Effector memory CD4-positive, alpha-beta T cell (primary cell): ENCODE measurements at places on chromosomes 7 and 10.
A peak's percentile ranks its signal among the peaks of the same experiment; 100 is the strongest.

DNA sequence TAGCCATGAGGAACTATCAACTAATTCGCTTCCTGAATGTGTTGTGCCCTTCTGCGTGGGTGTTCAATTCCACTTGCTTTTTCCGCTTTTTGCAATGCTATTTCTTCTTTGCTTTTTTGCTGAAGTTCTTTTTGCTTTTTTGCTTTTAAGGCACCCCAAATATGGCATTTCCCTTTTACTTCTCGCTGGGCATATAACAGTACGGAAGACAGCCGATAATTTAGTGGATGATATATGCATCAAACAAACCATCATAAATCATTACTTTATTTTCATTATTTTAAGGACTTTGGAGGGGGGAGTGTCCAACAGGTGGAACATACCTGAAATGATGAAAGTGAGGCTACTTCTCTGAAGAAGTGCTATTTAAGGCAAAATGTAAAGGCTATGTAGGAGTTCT is 277.0 kb upstream of the MTPN start:
- no peak overlapping the region for H3K27ac ChIP-seq
- H3K36me3 ChIP-seq, result no peaks in the 10 kb centered on the region
- no peaks in the 10 kb centered on the region for H3K27me3 ChIP-seq

GRCh38 chr10:62451611-62451975 is 77.4 kb downstream of the ZNF365 start:
- no peaks in the 10 kb centered on the region for H3K4me1 ChIP-seq
- no peak overlapping the region for H3K27ac ChIP-seq
- no peak for DNase-seq
- no peaks in the 10 kb centered on the region for H3K36me3 ChIP-seq
- no peak overlapping the region for H3K4me3 ChIP-seq

DNA sequence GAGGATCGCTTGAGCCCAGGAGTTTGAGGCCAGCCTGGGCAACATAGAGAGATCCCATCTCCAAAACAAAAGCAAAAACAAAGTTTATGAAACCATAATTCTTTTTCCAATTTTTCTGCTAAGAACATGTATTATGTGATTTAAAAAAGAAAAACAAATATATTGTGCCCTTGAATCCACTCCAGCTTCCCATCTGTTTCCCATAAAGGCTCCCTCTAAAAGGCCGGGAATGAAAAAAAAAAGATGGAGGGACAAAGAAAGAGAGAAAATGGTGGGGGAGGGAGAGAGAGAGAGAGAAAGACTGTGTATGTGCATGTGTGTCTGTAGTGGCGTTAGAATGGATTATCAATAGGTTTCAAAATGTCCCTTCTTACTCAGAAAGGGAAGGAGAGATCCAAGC is 20.5 kb upstream of the GSDME start:
- H3K4me3 ChIP-seq, result no peak overlapping the region
- no peaks in the 10 kb centered on the region for H3K4me1 ChIP-seq
- H3K27me3 ChIP-seq, result no peaks in the 10 kb centered on the region
- H3K36me3 ChIP-seq, result no peaks in the 10 kb centered on the region

DNA sequence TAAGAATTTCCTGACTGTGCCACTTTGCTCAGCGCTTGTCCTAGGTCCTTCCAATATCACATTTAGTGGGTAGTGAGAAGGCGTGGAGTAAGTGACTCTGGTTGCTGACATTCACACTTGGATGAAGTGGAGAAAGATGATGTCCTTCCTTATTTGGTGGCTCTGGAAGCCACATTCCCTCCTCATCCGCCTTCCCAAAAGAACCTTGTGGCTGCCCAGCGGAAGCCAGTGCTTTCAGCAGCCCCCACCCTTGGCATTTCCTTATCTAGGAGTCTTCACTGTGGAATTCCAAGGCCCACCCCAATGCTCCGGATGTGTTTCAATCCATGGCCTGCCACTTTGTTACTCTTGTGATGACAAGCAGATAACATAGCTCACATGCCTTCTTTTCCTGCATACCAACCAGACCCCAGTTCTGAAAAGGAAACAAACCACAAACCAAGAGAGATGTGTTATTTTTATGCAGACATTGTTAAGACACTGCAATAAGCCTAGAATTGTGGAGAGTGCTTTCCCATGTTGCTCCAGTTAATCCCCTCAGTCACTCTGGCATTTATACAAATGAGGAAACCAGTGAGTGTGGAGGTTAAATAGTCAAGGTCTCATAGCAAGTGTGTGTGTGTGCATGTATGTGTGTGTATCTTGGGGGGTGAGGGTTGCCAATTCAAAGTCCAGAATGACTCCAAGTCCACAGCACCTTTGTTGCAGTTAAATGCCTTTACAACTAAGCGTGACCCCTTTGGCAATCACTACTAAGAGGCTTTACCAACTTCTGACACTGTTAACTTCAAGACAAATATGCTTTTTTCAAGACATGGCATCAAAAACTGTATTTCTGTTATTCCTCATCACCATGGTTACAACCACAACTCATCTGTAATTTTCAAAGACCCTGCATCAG is 10.3 kb upstream of the ANKRD1 start:
- no peaks in the 10 kb centered on the region for H3K36me3 ChIP-seq
- no peak for DNase-seq
- no peaks in the 10 kb centered on the region for H3K4me1 ChIP-seq
- H3K4me3 ChIP-seq, result no peak overlapping the region

- no peak overlapping the region for H3K27ac ChIP-seq
- H3K4me3 ChIP-seq, result no peak overlapping the region
- no peaks in the 10 kb centered on the region for H3K36me3 ChIP-seq
- no peak for DNase-seq
Measured at GRCh38 chr10:43141421-43141820, 3.2 kb downstream of the CSGALNACT2 start.

DNA sequence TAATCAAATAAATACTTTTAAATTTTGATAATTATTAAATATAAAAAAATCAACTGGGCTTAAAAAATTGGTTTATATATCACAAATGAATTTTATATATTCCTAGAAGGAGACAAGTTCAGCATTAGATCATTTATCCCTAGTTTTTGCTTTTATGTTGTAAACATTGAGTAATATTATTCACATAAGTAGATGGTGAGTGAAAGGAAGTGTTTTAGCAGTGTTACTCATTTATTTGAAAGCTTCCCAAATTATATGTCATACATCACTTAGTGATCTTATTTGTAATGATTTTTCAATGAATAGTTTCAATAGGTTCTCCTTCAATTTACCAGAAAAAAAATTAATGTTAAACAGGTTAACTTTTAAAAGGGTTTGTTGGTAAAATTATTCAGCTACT is 15.8 kb downstream of the KLLN start:
- no peak overlapping the region for H3K4me3 ChIP-seq
- H3K4me1 ChIP-seq, result peaks cover 2% of the 10 kb centered on the region
- H3K36me3 ChIP-seq, result no peaks in the 10 kb centered on the region

GRCh38 chr10:124096494-124096893 is 3.1 kb upstream of the CHST15 start:
- H3K4me1 ChIP-seq, result peaks cover 4% of the 10 kb centered on the region
- no peak for DNase-seq
- H3K27ac ChIP-seq, result no peak overlapping the region
- no peaks in the 10 kb centered on the region for H3K36me3 ChIP-seq

DNA sequence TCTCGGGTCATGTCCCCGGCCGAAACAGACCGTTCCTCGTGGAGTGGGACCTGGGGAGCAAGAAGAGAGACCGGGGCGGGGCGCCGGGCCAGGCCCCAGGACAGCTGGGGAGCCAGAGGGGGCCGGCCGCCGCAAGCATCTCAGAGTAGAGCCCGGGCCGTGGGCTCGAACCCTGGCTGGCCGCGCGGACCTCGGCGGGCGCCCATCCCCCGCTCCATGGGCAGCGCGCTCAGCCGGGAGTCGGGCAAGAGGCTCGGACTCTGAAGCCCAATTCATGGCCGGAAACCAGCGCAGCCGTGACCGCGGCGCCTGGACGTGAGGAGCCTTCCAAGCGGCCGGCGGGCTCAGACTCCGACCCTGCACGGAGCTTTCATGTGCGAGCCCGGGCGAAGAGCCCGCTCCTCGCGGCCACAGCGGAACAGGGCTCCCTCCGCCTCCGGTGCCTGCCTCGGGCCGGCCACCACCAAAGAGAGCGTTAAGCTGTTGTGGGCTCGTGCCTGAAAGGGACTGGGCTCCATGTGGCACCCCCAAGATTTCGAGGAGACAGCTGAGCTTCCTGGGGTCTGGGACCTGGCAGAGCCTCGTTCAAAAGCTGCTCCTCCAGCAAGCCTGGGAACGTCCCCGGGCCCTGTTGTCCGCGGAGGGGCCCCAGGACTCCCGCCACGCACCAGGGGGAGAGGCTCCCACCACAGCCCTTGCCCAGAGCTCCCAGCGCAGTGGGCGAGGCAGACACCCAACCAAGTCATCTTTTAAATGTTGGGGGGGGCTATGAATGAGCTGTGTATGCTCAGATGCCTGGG is 757 bp upstream of the GRID1 start:
- no peak for DNase-seq
- H3K27me3 ChIP-seq, result peaks cover 43% of the 10 kb centered on the region
- H3K4me1 ChIP-seq, result peaks cover 26% of the 10 kb centered on the region
- H3K4me3 ChIP-seq, result peak overlapping the region; percentile 48
- H3K36me3 ChIP-seq, result no peaks in the 10 kb centered on the region
- no peak overlapping the region for H3K27ac ChIP-seq

- H3K27me3 ChIP-seq, result no peaks in the 10 kb centered on the region
- DNase-seq, result no peak
- no peaks in the 10 kb centered on the region for H3K4me1 ChIP-seq
- H3K36me3 ChIP-seq, result no peaks in the 10 kb centered on the region
- H3K27ac ChIP-seq, result no peak overlapping the region
- no peak overlapping the region for H3K4me3 ChIP-seq
Measured at GRCh38 chr7:137628216-137628615, 218.6 kb downstream of the DGKI start.

- peaks cover 7% of the 10 kb centered on the region for H3K4me1 ChIP-seq
- no peak for DNase-seq
- no peaks in the 10 kb centered on the region for H3K36me3 ChIP-seq
- no peak overlapping the region for H3K27ac ChIP-seq
- no peak overlapping the region for H3K4me3 ChIP-seq
- no peaks in the 10 kb centered on the region for H3K27me3 ChIP-seq
Measured at GRCh38 chr7:2638224-2638991, 6.6 kb downstream of the TTYH3 start.

DNA sequence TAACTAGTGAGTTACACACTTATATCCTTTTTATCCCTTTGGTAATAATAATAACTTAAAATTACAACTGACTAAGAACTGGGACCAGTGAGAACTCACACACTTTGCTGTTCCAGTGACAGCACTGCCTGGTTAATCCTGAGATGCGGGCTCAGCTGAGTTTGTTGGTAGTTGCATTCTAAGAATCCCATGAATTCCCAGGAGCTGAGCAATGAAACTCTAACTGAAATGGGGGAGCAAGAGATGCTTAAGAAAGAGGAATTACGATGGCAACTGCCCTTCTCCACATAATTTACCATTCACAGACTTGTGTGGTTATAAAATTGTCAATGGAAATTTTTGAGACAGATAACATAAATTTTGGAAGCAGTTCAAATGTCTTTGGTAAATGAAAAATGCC is 659.4 kb downstream of the MAGI2 start:
- no peak overlapping the region for H3K27ac ChIP-seq
- H3K4me1 ChIP-seq, result no peaks in the 10 kb centered on the region
- no peak overlapping the region for H3K4me3 ChIP-seq
- H3K27me3 ChIP-seq, result no peaks in the 10 kb centered on the region
- DNase-seq, result no peak
- no peaks in the 10 kb centered on the region for H3K36me3 ChIP-seq

GRCh38 chr10:24238519-24239247 is 29.7 kb downstream of the KIAA1217 start:
- no peaks in the 10 kb centered on the region for H3K27me3 ChIP-seq
- H3K27ac ChIP-seq, result no peak overlapping the region
- H3K4me1 ChIP-seq, result no peaks in the 10 kb centered on the region
- no peak overlapping the region for H3K4me3 ChIP-seq
- DNase-seq, result no peak

DNA sequence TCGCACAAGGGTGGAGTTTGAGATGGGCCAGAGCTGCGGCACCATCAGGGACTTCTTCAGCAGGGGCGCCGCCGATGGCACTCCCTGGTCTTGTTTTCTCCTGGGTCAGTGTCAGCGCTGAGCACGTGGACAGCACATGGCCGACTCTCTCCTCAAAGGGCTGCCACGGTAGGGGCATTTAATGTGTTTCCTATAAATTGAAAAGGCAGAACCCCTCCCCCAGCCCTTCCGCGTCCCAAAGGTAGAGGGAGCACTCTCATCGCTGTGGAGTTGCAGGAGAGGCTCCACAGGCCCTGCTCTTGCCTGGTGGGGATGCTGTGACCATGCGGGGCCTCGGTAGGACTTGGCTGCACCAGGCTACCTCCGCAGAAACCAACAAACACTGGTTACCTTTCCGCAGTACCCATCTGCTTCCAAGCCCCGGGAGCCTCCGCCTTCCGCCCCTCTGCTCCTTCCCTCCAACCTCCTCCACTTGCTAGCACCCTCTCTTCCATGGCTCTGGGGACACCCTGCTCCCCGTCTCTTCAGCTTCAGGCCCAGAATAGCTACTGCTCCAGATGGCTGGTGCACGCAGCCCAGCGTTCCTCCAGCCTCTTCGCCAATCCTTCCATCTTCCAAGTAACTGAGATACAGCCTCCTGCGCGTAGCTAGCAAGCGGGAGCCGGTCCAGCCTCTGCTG is 166.3 kb upstream of the ADCY1 start:
- DNase-seq, result no peak
- H3K36me3 ChIP-seq, result no peaks in the 10 kb centered on the region
- H3K27ac ChIP-seq, result no peak overlapping the region
- no peaks in the 10 kb centered on the region for H3K4me1 ChIP-seq
- no peak overlapping the region for H3K4me3 ChIP-seq

GRCh38 chr7:157565201-157565626 is 228.4 kb downstream of the DNAJB6 start:
- H3K27ac ChIP-seq, result no peak overlapping the region
- H3K36me3 ChIP-seq, result no peaks in the 10 kb centered on the region
- H3K4me1 ChIP-seq, result peaks cover 7% of the 10 kb centered on the region
- no peak overlapping the region for H3K4me3 ChIP-seq

- no peaks in the 10 kb centered on the region for H3K36me3 ChIP-seq
- no peaks in the 10 kb centered on the region for H3K27me3 ChIP-seq
- no peaks in the 10 kb centered on the region for H3K4me1 ChIP-seq
Measured at GRCh38 chr7:107494884-107495283, 25.0 kb downstream of the GPR22 start.

GRCh38 chr7:87600130-87601124 is at the start of gene ABCB1:
Gene ABCB1, minus strand, starts transcription at chr7:87600884. Its CDS starts 700 bp downstream, at chr7:87600184.
- peak; percentile 14 for DNase-seq
- H3K36me3 ChIP-seq, result no peaks in the 10 kb centered on the region
- H3K27me3 ChIP-seq, result peaks cover 11% of the 10 kb centered on the region

DNA sequence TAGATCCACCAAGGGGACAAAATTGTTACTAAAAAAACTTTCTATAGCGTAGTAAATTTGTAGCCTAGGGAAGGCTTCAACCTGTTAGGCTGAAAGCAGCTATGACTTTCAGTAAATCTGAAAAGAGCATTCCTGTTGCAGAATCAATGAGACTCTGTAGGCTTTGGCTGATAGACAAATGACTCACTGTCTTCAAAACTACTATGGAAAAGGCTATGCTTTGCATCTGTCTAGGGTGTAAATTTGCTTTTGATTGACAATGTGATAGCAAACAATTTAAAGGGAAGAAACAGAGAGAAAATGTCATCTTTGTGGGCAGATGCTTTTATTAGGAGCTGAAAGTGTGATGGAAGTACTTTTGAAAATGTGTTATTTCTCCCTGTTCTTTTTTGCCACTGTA is 60.6 kb downstream of the ARL5B start:
- H3K27ac ChIP-seq, result no peak overlapping the region
- H3K4me1 ChIP-seq, result no peaks in the 10 kb centered on the region
- no peaks in the 10 kb centered on the region for H3K36me3 ChIP-seq
- no peaks in the 10 kb centered on the region for H3K27me3 ChIP-seq
- H3K4me3 ChIP-seq, result no peak overlapping the region
